Ureter (tissue), 1 donor: ENCODE measurements at places on chromosomes 12 and 14.

DNA sequence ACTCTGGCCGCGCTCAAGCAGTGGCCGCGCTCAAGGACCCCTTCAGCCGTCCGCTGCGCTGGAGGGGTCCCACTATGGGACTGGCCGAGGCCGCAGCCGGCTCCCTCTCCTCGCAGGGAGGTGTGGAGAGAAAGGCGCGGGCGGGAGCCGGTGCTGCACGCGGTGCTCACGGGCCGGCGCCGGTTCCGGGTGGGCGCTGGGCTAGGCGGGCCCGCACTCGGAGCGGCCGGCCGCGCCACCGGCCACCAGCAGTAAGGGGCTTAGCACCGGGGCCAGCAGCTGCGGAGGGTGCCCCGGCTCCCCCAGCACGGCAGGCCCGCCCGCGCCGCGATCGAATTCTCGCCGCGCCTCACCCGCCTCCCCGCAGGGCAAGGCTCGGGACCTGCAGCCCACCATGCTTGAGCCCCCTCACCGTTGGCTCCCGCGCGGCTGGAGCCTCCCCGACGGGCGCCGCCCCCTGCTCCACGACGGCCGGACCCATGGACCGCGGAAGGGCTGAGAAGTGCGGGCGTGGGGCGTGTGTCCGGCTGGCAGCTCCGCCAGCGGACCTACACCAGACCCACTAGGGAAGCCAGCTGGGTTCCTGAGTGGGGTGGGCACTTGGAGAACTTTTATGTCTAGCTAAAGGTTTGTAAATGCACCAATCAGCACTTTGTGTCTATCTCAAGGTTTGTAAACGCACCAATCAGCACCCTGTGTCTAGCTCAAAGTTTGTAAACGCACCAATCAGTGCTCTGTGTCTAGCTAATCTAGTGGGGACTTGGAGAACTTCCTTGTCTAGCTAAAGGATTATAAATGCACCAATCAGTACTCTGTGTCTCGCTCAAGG lies 49.5 kb downstream of the KLHL28 start:
- DNase-seq: no peak

- DNase-seq: no peak
These were observed 64.1 kb downstream of the TMEM132D start for GRCh38 chr12:129839679-129840078.

GRCh38 chr12:56118688-56119357 lies 757 bp downstream of the ZC3H10 start:
- DNase-seq: no peak

- DNase-seq: no peak
These were observed 117.2 kb downstream of the TMX1 start for GRCh38 chr14:51357250-51357649.

- DNase-seq: no peak
These were observed 332.9 kb upstream of the PRICKLE1 start for GRCh38 chr12:42922505-42922850.
